ENCODE measurements at places on chromosomes 11 and 22. TPM values are rescaled to one million over a fixed set of nuclear protein-coding genes. Genes with fewer than 3 reads are reported as not detected.

Gene MS4A6E
- total RNA-seq = not detected

Gene OR52K1
- total RNA-seq = not detected

Gene SGSM1
- 11.4 TPM for total RNA-seq

Gene MS4A3
- 0.16 TPM for total RNA-seq

Gene RRP8
- total RNA-seq = 17.5 TPM

Gene DDI1
- not detected for total RNA-seq

Gene PPFIBP2
- total RNA-seq = 15.8 TPM

Gene HBG2
- total RNA-seq = 1,921 TPM

Gene LMNTD2
- total RNA-seq = 0.16 TPM

Gene C1QTNF6
- total RNA-seq = 5.3 TPM

Gene PACSIN3
- total RNA-seq = 3.9 TPM

Gene LBHD1
- 0.94 TPM for total RNA-seq

Gene PDGFB
- total RNA-seq = 2.5 TPM

Gene OR51E2
- total RNA-seq = not detected

Gene PATE4
- total RNA-seq = not detected

Gene TESMIN
- total RNA-seq = 0.94 TPM

Gene DRD2
- total RNA-seq = not detected

Gene MYBPC3
- total RNA-seq = not detected

Gene SERHL2
- total RNA-seq = 5.6 TPM

Gene DUSP8
- total RNA-seq = 5.6 TPM

Gene SH3BP1
- total RNA-seq = 1.9 TPM

Gene SLC22A8
- 1.2 TPM for total RNA-seq

Gene MACROD1
- total RNA-seq = 16.2 TPM

Gene OR2AG2
- total RNA-seq = 0.47 TPM

Gene ABTB2
- total RNA-seq = 3.7 TPM

Gene SCGB1A1
- total RNA-seq = not detected

Gene INSC
- 0.31 TPM for total RNA-seq

Gene UPB1
- total RNA-seq = not detected

Gene SLC5A12
- total RNA-seq = under 0.01 TPM

Gene SYT8
- total RNA-seq = not detected

Gene HSPB2
- total RNA-seq = 0.31 TPM

Gene INPP5J
- 0.78 TPM for total RNA-seq

Gene EFCAB6
- 8.3 TPM for total RNA-seq

Gene TRIM49D2
- not detected for total RNA-seq

Gene CD3D
- total RNA-seq = not detected

Gene SERPING1
- 9.0 TPM for total RNA-seq

Gene SDF2L1
- 4.7 TPM for total RNA-seq

Gene SLC5A1
- not detected for total RNA-seq

Gene PGA4
- total RNA-seq = 0.31 TPM

Gene GAL3ST3
- 14.0 TPM for total RNA-seq

Gene DLG2
- 353 TPM for total RNA-seq

Gene ZNRF3
- total RNA-seq = 8.1 TPM

Gene ANO5
- total RNA-seq = 26.8 TPM

Gene CSRP3
- total RNA-seq = 0.31 TPM

Gene YPEL4
- 3.6 TPM for total RNA-seq

Gene NTM
- total RNA-seq = 158 TPM

Gene LIF
- total RNA-seq = not detected

Gene FGF3
- total RNA-seq = not detected

Gene TMEM191B
- 0.94 TPM for total RNA-seq

Gene OR52I1
- not detected for total RNA-seq

Gene TYR
- total RNA-seq = not detected

Gene SSTR3
- total RNA-seq = not detected

Gene CSNK2A3
- total RNA-seq = 5.5 TPM

Gene PPP1CA
- 53.5 TPM for total RNA-seq

Gene THRSP
- total RNA-seq = not detected

Gene HEPHL1
- total RNA-seq = not detected

Gene SCGB1D4
- total RNA-seq = not detected

Gene MMP11
- total RNA-seq = 14.8 TPM
